NCI-H345 (cell line): ENCODE measurements at places on chromosomes 13 and 19.

- peak; percentile 26 for DNase-seq
Measured at GRCh38 chr13:53068585-53069520, 40.2 kb downstream of the OLFM4 start.

- DNase-seq: no peak
Measured at GRCh38 chr19:33476151-33476707, 45.4 kb downstream of the PEPD start.

- DNase-seq: no peak
Measured at GRCh38 chr19:54691582-54692297, 29.0 kb downstream of the LILRB4 start.

GRCh38 chr13:43865892-43866291, 13.6 kb downstream of the CCDC122 start:
- no peak for DNase-seq

DNA sequence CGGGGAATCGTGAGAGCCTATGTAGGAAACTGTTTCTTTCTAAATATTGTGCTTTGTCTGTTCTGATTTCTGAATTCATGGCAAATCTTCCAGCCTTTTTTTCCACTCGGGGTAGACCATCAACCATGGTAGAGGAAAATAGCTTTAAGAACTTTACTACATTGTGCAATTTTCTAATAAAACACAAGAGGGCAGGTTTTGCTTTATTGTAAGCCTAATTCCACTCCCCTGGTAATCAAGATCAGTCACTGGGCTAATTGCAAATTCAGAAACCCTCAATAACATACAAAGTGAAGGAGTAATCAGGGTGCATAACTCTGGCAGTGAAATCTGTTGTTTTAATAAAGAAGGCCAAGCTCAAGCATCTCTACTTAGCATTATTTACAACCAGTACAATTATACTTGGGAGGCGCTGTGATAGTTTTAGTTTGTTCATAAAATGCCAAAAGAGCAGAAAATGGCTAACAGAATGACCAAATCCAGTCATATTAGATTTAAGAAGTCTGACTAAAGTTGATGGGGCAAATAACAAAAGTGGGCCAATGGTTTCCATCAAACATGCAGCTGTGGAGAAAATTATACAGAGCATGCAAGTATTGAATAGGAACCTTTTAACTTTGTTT, 43.8 kb downstream of the DCT start:
- peak; percentile 72 for DNase-seq

DNA sequence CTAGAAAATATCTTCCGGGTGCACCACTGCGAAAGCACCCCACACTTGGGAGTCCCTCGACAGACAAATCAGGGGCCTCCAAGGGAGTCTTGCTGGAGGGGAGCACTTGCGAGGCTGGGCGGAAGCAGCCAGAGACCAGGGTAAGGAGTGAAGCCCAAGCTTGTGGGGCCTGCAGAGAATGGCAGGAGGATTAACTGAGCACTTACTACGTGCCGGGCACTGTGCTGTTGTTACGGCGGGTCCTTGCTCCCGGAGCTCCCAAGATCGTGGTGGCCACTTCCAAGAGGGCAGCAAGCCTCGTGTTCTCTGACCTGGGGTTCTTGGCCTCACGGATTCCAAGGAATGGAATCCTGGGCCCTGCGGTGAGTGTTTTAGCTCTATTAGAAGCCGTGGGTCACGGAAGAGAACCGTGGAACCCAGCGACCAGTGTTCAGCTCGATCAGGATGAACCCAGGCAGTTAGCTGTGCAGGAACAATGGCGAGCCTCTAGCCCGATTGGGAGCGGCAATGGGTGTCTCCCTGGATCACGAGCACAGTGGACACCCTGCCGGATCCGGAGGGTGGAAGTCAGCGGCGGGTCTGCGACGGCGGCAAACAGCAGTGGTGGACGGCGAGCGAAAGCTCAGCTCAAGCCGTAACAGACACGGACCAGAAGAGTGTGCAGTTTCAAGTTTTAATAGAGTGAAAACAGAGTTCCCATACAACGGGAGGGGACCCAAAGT, 9.6 kb downstream of the TTYH1 start:
- no peak for DNase-seq

DNA sequence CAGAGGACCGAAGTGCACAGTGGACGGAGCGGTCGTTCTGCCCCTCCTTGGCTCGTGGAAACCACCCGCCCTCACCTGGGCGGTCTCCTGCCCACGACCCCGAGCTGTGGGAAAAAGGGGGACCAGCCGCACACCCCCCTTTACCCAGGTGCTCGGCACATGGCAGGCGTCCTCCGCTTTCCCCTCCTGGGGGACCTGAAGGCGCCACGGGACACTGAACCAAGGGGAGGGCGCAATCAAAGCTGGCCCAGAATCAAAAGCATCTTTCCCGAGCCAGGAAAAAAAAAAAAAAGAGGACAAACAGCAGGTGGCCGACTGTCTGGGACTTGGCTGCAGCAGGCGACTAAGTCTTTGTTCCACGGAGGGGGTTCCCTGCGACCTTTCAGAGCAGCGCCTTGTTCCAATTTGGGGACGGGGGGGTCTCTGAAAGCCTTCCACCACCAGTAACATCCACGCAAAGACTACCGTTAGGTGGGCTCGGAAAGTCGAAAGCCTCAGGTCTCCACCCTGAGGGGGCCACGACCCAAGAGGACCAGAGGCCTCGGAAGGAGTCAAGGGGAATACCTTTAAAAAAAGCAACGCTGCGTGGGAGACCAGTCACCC, 1.1 kb downstream of the MBD3 start:
- peak; percentile 27 for DNase-seq

GRCh38 chr19:40689339-40690049, 957 bp downstream of the NUMBL start:
- peak; percentile 52 for DNase-seq

DNA sequence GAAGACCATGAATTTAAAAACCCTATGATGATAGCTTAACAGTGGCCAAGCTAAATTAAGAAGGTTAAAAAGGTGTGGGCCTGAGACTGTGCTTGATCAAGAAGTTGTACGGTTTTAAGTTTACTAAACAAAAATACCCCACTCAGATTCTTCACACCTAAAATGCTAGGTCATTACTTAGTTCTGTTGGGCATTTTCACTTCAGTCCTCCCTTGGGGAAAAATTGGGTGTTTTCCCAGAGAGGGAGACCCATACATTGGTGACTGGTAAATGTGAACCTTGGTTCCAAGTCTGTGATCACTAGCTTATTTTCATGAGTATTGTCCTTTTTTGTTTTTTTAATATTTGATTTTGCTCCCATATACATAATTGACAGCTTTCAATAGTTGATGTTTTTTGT, 44.4 kb downstream of the MTUS2 start:
- no peak for DNase-seq

DNA sequence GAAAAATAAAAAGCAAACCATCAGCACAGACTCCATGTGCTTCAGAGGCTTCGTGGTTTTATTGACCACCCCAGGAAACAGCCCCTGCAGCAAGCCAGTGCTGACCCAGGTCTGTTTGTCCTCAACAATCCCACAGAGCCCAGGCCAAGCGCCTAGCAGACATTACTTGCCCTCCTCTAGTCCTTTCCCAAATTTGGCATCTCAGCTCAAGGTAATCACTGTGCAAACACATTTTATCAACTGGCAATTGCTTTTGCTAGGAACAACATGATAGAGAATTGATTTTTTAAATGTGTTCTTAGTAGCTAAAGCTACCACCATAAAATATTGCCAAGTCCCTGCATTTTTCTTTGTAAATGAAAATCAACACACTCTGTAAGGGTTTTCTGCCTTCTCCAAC, 121.8 kb downstream of the STOML3 start:
- no peak for DNase-seq

DNA sequence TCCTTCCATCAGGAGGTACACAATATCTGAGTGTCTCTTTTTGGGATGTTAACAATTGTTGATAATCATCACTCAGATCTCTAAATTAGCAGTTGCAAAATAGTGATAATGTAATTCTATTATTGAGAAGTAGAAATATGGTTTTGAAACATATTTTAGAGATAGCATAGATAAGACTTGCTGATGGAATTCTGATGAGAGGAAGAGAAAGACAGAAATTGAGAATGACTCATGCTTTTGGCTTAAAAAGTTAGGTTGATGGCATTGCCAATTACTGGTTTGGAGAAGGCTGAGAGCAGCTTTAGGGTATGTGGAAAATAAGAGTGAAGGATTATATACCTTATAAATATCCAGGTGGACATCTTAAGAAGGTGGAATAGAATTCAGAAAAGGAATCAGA, 106.4 kb upstream of the EDNRB start:
- no peak for DNase-seq

- no peak for DNase-seq
Measured at GRCh38 chr19:18682807-18683108, 722 bp upstream of the CRTC1 start.

DNA sequence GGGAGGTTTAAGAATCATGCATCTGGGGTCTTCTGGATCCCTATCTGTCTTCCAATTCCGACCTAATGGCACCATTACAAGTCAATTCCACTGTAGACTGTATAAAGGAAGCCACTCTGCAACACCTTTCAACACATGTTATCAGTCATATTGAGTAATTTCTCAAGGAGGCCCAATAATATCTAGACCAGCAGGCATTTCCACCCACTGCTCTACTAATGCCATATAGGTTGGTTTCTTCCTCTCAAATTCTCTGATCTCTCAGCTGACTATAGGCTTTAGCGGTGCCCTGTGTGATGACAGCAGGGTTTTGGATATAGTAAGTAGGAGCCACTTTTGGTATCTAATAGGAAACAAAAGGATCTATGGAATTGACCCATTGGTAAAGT, 12.4 kb upstream of the ITM2B start:
- no peak for DNase-seq

- DNase-seq: no peak
Measured at GRCh38 chr13:92657565-92657964, 569.0 kb upstream of the GPC6 start.

GRCh38 chr13:112910016-112910415, 59.0 kb upstream of the MCF2L start:
- no peak for DNase-seq
